ENCODE measurements at places on chromosomes 16 and 17.
A peak's percentile ranks its signal among the peaks of the same experiment; 100 is the strongest.

- DNase-seq = peak; percentile 74
Measured at GRCh38 chr17:38751808-38752307, 683 bp upstream of the PSMB3 start.

- no peak for DNase-seq
Measured at GRCh38 chr17:44859701-44860100, 12.0 kb downstream of the HIGD1B start.

GRCh38 chr16:28196387-28196987 lies 15.3 kb downstream of the XPO6 start:
- DNase-seq = no peak

GRCh38 chr17:61159221-61159814 lies 240.3 kb upstream of the TBX2 start:
- DNase-seq = no peak

GRCh38 chr16:10990378-10990777 lies 46.0 kb downstream of the CLEC16A start:
- no peak for DNase-seq

DNA sequence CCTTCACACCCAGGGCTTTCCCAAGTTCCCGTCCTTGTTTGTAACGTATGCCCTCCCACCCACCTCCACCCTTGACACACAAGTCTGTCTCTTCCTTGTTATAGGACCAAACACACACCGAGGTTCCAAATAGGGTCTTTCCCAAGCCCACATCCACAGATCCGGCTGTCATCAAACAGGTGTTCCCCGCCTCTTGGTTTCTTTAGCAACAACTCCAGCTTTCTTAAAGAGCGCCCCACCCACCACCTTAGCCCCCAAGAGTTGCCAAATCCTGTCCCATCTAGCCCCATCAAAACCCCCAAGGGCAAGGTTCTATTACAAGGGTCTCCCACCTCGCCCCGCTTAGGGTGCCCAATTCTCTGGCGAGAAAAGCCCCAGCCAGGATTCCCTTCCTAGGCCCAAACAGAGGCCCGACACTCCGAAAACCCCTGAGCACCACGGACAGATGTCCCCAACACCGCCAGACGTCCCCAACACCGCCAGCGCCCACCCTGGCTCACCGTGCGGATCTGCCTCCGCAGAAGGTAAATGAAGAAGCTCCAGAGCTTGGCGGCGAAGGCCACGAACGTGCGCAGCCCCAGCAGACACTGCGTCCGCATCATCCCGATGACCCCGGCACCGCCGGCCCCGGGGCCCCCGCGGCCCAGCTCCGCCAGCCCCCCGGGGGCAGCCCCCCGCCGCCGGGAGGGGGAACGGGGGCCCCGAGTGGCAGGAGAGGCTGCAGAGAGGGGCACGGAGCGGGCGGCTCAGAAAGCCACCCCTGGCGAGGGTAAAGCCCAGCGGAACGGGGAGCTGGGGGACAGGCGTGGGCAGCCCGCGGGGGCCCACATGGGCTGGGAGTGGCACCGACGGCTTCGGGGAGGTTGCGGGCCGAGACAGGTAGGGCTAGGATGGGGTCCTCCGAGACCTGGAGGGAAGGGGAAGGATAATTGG lies 573 bp downstream of the CTDNEP1 start:
- DNase-seq = no peak

- no peak for DNase-seq
Measured at GRCh38 chr16:86555704-86556075, 655 bp upstream of the MTHFSD start.

DNA sequence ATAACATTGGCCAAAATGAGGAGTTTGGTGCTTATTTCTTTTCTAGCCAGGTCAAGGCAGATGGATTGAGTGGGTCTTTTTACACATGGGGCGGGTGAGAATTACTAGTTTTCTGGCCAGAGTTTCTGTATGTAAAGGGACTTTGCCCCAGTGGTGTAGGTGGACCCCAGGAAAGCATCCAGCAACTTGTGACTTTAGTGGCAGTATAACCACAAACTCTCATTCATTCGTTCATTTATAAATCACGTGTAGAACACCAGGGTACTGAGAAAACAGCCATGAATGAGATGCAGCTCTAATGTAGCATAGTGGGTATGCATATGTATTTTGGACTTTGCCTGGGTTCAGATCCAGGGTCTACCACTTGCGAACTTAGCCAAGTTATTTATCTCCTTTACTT lies 8.1 kb downstream of the RAI1 start:
- no peak for DNase-seq

- DNase-seq = no peak
Measured at GRCh38 chr17:27423651-27424050, 32.6 kb upstream of the KSR1 start.
